Tibial nerve (tissue), 4 donors: ENCODE measurements at places on chromosomes 6 and 20.

DNA sequence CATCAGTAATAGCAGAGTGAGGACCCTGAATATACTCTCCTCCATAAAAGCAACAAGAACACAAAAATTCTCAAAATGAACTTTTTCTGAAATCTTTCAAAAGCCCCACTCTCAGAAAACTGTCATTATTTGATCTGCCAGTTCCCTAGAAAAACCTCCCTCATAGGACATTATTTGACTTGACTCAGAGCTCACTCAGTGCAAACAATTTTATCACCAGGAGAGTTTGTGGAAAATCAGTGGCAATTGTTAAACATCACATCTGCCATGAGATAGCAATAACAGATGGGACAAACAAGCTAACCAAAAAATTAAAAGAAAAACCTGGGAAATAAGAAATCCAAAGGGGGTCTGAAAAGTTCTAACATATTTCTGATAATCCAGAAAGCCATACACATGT, 100.0 kb downstream of the ATG5 start:
- no peak for DNase-seq
- H3K4me1 ChIP-seq = no peaks in the 10 kb centered on the region
- no peak overlapping the region for H3K4me3 ChIP-seq
- H3K27me3 ChIP-seq = no peaks in the 10 kb centered on the region
- H3K27ac ChIP-seq = no peak overlapping the region

- no peaks in the 10 kb centered on the region for H3K36me3 ChIP-seq
- no peak overlapping the region for H3K27ac ChIP-seq
- DNase-seq = no peak
- no peak overlapping the region for H3K4me3 ChIP-seq
Observed at GRCh38 chr6:19175023-19175422, 662.1 kb upstream of the ID4 start.

DNA sequence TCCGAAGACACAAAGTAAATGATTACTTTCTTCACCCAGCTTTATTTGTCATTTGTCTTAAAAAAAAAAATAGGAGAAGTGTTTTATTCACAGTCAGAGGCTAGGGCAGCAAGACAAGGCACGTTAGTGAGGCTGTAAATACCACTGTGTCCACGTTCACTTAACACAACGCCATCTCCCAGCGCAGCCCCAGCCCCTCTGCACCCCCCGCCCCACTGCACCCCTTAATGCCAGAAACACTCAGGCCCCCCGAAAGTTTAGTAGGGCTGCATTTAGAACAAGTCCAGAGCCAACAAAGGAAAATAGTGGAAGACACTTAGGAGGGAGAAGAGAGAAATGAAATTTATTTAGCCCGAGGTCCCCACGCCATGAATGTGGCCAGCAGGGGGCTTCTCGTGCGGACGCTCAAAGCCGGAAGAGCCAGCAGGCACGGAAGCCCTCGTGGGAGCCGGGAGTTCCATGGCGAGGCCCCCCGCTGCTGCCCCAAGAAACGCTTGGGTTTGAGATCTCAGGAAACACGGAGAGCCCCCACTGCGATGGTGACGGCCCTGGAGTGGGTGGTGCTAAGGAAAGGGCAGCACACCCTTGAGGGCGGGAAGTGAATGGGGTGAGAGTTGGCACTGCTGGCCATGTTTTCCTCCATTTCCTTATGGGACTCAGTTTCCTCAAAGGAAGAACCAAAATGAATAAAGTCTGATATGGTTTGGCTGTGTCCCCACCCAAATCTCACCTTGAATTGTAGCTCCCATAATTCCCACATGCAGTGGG, 50.2 kb downstream of the IYD start:
- peaks cover 4% of the 10 kb centered on the region for H3K4me1 ChIP-seq
- H3K4me3 ChIP-seq = peak overlapping the region; percentile 32
- H3K27me3 ChIP-seq = no peaks in the 10 kb centered on the region

DNA sequence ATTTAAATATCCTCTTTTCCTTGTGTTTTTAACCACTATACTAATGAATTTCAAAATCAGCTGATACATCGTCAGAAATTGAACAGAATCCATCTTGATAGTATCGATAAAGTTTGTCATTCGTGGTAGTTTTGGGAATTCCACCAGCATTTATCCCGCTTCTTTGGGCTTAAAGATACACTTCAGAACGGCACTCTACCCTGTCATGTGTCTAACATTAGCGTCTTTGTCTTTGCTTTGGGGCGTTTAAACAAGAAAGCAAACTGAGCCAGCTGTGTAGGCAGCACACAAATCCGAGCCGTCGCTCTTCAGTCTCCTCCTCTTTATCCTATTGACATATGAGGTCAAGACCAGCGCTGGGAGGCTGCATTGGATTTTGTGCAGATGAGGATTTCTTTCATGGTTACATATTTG, 27.5 kb upstream of the NHSL1 start:
- DNase-seq = no peak
- H3K27me3 ChIP-seq = no peaks in the 10 kb centered on the region
- H3K4me3 ChIP-seq = no peak overlapping the region
- no peaks in the 10 kb centered on the region for H3K4me1 ChIP-seq
- H3K36me3 ChIP-seq = no peaks in the 10 kb centered on the region

DNA sequence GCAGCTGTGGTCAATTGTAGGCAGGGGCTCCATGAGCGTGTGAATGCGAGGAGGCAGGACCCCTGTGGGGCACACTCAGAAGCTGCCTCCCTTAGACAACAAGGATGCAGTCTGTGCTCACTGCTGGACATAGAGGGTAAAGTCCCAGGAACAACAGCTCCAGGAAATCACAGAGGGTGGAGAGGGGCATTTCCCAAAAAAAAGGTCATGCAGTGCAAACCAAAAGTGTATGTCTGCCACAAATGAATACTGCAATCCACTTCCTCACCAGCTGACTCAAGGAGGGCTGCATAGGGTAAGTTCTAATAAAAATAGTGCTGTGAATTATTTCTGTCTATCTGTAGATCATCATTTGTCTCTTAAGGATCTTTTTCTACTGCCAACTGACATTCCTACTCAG, 95.8 kb downstream of the RNF182 start:
- H3K27ac ChIP-seq = no peak overlapping the region
- no peak overlapping the region for H3K4me3 ChIP-seq
- no peaks in the 10 kb centered on the region for H3K4me1 ChIP-seq
- H3K27me3 ChIP-seq = no peaks in the 10 kb centered on the region
- H3K36me3 ChIP-seq = no peaks in the 10 kb centered on the region

- no peak for DNase-seq
- H3K36me3 ChIP-seq = no peaks in the 10 kb centered on the region
- H3K27ac ChIP-seq = no peak overlapping the region
- no peaks in the 10 kb centered on the region for H3K4me1 ChIP-seq
- H3K27me3 ChIP-seq = no peaks in the 10 kb centered on the region
Observed at GRCh38 chr6:94121094-94121493, 701.7 kb upstream of the EPHA7 start.

DNA sequence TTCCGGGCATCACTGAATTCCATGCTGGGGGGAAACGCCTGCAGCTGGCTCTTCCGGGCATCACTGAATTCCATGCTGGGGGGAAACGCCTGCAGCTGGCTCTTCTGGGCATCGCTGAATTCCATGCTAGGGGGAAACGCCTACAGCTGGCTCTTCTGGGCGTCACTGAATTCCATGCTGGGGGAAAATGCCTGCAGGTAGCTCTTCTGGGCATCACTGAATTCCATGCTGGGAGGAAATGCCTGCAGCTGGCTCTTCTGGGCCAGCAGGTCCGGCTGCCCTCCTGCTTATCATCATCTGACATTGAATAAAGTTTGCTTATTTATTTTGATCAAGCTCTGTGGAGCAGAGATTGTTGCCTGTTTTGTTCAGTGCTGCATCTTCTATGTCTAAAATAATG, 355.1 kb downstream of the SMOC2 start:
- no peaks in the 10 kb centered on the region for H3K27me3 ChIP-seq
- H3K4me1 ChIP-seq = no peaks in the 10 kb centered on the region
- H3K27ac ChIP-seq = no peak overlapping the region
- H3K36me3 ChIP-seq = no peaks in the 10 kb centered on the region

DNA sequence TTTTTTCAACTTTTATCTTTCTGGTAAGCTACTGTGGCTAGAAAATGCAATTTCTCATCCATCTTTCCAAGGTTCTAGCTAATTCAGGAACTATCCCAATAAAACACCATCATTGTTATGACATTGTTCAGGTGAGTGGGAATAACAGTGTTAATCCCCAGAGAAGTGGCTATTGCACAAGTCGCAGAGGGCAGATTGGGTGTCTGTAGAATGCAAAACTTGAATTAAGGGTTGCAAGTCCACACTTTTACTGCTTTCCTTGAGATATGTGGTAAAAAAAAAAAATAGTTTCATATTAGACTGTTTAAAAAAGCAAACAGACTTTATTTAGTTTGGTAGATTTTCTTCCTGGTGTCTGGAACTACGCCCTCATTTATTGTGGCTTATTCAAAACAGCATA, 41.1 kb upstream of the PRDM1 start:
- no peaks in the 10 kb centered on the region for H3K36me3 ChIP-seq
- no peak for DNase-seq
- no peak overlapping the region for H3K4me3 ChIP-seq
- no peak overlapping the region for H3K27ac ChIP-seq
- H3K27me3 ChIP-seq = no peaks in the 10 kb centered on the region

- no peak overlapping the region for H3K27ac ChIP-seq
- H3K36me3 ChIP-seq = no peaks in the 10 kb centered on the region
- H3K27me3 ChIP-seq = no peaks in the 10 kb centered on the region
Observed at GRCh38 chr6:7132398-7133035, 24.8 kb downstream of the RREB1 start.

DNA sequence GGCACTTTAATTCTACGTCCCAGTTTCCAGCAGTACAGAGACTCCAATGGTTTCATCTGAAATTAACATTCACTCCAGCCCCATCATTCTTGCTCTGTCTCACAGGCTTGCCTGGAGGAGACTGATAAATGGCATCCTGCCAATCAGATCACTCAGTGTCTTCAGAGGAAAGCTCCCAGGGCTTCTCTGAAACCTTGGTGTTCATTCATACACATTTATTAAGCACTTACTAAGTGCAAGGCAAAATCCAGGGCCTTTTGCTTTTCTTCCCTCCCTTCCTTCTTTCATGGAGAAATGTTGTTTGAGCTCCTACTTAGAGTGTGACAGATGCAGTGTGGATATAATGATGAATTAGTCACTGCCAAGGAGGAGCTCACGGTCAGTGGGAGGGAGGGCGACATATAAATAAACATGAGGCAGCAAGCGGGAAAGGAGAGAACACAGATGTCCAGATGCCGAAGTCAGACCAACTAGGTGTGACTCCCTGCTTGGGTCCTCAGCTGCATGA, 106.7 kb upstream of the DTNBP1 start:
- H3K36me3 ChIP-seq = no peaks in the 10 kb centered on the region
- no peak overlapping the region for H3K4me3 ChIP-seq
- no peak overlapping the region for H3K27ac ChIP-seq
- no peaks in the 10 kb centered on the region for H3K27me3 ChIP-seq
- H3K4me1 ChIP-seq = no peaks in the 10 kb centered on the region

GRCh38 chr20:40591536-40591935, 97.5 kb downstream of the MAFB start:
- H3K27me3 ChIP-seq = no peaks in the 10 kb centered on the region
- H3K4me3 ChIP-seq = no peak overlapping the region
- no peaks in the 10 kb centered on the region for H3K36me3 ChIP-seq
